ENCODE measurements at places on chromosomes 7 and 10.

DNA sequence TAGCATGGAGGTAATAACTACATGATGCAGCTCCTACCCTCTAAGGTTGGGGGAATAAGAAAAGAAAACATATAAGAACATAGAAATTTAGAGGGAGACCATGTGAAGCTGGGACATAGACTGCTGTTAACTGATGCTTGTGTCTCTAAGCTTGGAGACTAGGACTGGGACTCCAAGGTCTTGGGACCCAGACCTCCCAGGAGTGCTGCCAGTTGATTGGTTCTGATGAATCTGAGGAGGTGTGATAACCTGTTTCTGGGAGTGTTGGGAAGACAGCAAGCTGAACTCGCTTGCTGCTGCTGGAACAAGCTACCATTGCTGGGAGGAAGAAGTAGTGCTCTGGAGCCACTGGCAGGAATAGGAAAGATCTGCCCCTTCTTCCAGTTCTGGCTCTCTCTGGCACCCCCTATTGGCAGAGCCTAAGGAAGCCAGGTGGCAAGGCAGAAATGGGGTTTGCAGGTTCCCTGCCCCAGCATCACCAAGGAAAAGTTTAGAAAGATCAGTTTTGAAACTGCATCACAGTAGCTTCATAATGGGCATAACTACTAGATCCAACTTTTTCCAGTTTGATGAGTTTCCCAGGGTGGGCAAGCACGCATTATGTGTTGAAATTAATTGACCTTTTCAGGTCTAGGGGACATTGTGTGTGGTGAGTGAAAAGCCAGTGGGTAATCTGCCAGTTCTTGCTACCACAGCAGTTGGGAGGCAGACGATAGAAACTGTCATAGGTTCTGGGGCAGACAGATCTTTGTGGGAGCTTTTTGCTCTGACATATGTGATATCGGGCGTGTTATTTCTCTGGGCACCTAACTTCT is 140.7 kb downstream of the SND1 start:
- DNase-seq: peak; percentile 48

GRCh38 chr10:100878291-100878910 is 34.4 kb upstream of the SLF2 start:
- peak; percentile 80 for DNase-seq

DNA sequence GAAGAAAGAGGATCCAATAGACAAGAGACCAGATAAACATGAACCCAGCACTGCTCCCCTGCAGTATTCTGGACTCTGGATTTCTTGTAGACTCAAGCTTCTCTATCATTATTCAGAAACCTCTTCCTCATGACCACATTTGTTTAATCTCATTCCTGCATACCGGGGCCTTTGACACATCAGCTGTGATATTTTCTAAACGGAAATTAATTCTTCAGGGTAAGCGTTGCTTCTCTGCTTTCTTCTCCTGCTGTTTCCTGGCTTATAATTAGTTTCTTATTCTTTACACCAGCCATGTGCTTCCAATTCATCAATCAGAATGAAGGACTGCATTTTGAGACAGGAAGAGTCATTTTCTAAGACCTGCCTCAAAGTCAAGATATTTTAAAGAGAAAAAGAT is 54.2 kb upstream of the TARP start:
- no peak for DNase-seq

DNA sequence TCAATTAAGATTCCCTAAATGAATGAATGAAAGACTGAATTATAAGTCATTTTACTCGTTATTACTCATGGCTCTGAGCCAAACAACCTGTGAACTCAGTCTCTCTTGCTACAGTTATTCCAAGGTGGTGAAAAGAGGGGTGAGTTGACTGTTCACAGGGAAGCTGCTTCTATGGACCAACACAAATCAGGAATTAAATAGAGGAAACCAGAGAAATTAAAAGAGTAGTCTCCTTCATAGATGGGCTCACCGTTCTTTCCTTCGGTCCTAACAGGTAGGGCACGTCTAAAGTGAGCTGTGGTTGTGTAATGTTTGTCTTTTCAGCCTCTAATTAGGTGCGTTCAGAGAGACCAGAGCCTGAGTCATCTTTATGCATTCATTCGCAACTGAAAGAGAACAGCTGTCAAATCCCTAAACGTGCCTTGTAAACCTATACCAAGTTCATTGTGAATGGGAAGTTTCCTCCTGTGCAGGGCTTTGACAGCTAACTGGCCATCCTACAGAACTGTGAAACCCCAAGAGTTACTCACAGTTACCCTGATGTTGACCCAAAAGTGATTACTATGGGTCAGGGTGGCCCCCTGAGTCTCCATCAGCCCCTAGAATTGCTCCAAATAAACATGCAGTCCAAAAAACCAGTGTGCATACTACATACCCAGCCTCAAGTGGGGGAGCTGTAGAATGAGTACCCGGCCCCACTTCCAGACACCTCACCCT is 18.2 kb upstream of the C10orf53 start:
- no peak for DNase-seq

DNA sequence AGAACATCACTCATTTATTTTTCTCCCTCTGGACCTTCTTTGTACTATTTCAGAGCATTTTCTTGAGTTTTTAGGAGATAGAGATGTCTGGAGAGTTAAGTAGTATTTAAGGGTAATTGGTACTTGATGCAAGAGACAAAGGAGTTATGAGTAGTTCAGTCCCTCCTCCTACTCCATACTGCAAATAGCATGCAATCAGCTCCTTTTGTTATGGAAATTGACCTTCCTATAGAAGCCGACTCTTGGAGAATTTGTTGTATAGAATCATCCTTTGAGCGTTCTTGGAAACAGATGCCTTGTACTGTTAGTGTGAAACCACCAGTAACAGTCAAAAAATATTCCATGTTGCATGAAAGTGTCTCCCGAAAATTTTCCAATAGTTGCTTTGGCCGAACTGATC is 428.2 kb upstream of the GALNT17 start:
- DNase-seq: no peak

DNA sequence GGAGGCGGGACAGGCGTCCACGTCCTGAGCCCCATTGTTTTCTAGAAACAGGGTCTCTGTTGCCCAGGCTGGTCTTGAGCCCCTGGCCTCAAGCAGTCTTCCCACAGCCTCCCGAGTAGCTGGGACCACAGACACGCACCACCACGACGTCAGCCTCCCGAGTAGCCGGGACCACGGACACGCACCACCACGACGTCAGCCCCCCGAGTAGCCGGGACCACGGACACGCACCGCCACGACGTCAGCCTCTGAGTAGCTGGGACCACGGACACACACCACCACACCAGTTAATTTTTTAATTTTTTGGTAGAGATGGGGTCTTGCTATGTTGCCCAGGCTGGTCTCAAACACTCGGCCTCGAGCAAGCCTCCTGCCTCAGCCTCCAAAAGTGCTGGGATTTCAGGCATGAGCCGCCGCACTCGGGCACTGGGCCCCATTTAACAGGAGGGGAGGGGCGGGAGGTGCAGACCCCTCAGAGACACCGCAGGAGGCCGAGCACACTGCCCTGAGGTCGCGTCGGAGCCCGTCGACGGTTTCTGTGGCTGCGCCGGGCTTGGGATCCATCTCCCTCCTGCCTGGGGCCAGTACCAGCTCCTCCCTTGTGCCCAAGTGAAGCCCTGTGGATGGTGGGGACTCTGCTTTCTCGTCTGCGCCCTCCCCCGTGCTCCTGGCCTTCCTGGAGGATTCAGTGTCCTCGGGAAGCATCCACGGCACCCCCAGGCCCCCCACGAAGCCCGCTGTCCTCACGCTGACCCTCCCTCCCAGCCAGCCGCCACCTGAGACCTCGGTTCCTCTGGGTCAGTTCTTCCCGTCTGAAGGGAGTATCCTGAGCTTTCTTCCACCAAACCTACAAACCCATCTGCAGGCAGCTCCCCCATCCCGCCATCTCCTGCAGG is 13.0 kb downstream of the FAM20C start:
- peak; percentile 33 for DNase-seq

DNA sequence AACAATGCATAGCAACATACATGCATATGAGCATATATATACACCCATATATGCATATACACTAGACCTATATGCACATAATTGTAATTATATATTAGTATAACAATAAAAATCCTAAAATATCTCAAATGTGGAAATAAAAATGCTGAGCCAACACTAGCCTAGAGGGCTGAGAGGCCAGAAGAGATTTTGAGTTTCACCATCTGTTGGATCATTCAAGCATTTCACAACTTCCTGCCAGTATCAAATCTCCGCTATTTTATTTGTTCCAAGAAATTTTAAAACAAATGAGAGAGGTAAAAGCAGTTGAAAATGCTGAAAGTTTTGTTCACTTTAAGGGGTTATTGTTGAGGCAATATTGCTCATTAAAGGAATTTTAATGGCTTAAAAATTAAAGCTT is 187.0 kb downstream of the PCDH15 start:
- no peak for DNase-seq

All from A549 (cell line).